ENCODE measurements at places on chromosomes 5 and 9.

- no peak for DNase-seq
Measured at GRCh38 chr5:135011355-135012032, 22.5 kb downstream of the PITX1 start.

- no peak for DNase-seq
Measured at GRCh38 chr9:137160716-137161557, 8.9 kb downstream of the LRRC26 start.

- DNase-seq = no peak
Measured at GRCh38 chr5:39479537-39479936, 54.8 kb upstream of the DAB2 start.

DNA sequence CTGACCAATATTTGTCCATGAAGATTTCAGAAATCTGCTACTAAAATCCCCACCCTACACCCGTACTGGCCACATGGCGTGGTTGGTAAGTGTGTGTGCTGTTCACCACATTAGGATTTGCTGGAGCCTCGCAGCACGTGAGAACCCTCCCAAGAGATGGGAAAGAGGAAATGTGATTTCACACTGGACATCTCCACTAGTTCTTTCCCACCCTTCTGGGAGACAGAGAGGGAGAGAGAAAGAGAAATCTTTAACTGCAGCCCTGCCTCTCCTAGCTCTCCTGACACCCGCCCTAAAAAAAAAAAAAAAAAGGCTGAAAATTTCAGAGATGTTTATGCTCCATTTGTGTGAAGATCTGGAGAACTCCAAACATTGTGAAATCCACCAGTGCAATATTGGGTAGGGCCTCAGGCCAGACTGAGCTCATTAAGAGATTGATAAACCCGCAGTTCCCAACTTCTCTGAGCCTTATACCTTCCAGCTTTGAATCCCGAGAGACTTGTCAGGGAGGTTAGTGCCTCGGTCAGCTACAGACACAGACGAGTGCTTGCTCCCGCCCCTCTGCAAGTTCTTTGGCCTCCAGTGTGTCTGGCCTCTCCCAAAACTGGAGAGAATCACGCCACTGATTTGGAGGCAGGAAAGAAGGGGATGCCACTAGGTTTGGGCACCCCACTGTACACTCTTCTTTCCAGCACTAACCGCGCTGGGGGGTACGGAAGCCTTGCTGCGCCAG lies 1.9 kb downstream of the SPRY4 start:
- DNase-seq = no peak

GRCh38 chr9:21314152-21314551 lies 9.0 kb upstream of the IFNA5 start:
- no peak for DNase-seq

- no peak for DNase-seq
Measured at GRCh38 chr5:76724871-76725270, 8.9 kb downstream of the F2R start.

GRCh38 chr9:137128862-137129455 lies 10.0 kb upstream of the GRIN1 start:
- DNase-seq = no peak

Data from CD4-positive, alpha-beta T cell treated with Interleukin-6 at 100 ng/mL for 8 hours (primary cell).